ENCODE measurements at places on chromosomes 1 and 21. TPM values are rescaled to one million over a fixed set of nuclear protein-coding genes. Genes with fewer than 3 reads are reported as not detected.

PTPN14 gene
- 0.09 TPM for total RNA-seq

CDC7 gene
- 22.8 TPM for total RNA-seq

OR10J1 gene
- not detected for total RNA-seq

TNFAIP8L2 gene
- 21.2 TPM for total RNA-seq

DNAJC6 gene
- 4.0 TPM for total RNA-seq

DNA sequence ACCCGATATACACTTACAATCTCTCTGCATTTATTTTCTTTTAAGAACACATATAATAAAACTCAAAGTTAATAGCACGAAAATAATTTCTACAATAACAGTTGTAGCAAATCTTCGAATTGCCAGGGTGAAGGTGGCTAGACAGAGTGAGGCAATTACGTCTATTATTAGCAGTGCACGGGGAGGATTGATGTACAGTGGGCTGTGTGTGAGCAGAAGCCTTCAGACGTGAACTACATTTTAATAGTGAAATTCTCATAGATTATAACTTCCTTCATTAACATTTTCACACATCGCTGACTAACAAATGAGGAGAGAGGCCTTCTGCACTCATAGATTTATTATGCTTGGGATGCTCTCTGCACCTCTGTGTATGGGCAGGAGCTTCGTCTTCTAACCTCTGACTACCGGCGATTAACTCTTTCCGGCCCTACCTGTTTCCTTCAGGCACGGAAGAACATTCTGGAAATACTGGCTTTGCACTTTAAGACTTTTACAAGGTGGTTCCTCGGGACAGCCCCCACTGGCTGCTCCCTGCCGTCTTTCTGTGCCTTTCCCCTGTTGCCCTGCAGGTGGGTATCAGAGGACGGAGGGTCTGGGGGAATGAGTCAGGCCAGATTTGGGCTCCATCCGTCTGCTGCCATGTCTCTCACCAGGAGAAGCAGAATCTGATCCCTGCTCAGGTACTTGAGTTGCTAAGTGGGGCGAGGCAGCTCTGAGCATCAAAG is 200.5 kb downstream of the CAMTA1 start:
- H3K4me1 ChIP-seq: no peaks in the 10 kb centered on the region
- no peak overlapping the region for H3K27ac ChIP-seq

DNA sequence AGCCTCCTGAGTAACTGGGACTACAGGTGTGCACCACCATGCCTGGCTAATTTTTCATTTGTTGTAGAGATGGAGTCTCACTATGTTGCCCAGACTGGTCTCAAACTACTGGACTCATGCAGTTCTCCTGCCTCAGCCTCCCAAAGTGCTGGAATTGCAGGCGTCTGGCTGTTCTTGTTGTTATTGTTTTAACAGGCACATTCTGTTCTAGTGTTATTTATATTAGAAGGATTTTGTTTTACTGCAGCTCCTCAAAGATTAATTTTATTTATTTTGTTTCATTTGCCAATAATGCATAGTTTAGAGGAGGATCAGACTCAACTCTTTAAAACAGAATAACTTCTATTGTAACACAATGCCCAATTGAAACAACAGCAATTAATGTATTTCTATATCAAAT is 35.5 kb downstream of the RGS2 start:
- H3K27me3 ChIP-seq: peaks cover 21% of the 10 kb centered on the region
- no peaks in the 10 kb centered on the region for H3K4me1 ChIP-seq
- H3K36me3 ChIP-seq: no peaks in the 10 kb centered on the region
- H3K4me3 ChIP-seq: no peak overlapping the region

DNA sequence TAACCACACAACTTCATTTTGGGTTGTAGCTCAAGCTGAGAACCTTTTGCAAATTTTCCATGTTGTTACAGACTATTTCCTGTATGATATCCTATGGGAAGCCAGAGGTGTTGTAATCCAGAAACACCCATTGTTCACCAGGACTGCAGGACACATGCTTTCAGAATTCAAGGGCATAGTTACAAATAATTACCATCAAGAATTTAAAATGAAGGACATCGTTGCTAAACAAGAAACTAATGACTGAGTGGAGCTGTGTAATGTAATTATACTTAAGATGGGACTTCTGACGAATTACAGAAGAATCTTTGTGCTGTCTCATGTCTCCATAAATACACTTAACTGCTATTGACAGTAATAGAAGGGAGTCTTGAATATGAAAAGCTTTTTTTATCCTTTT is 47.6 kb upstream of the HOOK1 start:
- H3K27ac ChIP-seq: no peak overlapping the region
- no peaks in the 10 kb centered on the region for H3K27me3 ChIP-seq
- peaks cover 9% of the 10 kb centered on the region for H3K4me1 ChIP-seq
- DNase-seq: no peak
- H3K36me3 ChIP-seq: peaks cover 2% of the 10 kb centered on the region

- H3K4me3 ChIP-seq: no peak overlapping the region
- no peaks in the 10 kb centered on the region for H3K36me3 ChIP-seq
- no peak for DNase-seq
- H3K27ac ChIP-seq: no peak overlapping the region
- no peaks in the 10 kb centered on the region for H3K4me1 ChIP-seq
Observed at GRCh38 chr21:26806801-26807295, 38.4 kb downstream of the ADAMTS1 start.

DNA sequence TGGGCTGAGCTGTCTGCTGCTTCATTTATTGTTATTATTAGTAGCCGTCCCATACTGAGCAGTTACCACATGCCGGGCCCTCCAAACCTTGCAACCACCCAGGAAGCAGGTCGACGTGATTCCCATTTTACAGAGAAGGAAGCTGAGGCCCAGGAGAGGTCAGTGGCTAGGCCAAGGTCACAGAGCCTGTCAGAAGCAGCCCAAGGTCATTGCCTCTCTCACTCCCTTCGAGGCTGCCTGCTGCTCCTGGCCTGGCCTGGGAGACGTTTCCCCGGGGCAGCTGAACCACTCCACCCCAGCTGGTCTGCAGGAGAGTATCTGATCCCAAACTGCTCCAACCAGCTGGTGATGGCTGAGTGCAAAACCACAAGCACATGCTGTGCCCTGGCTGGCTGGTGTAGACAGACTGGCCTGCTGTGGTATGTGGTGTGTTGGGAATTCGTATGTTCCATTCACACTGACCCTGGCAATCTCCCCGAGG is 6.5 kb downstream of the PADI4 start:
- H3K36me3 ChIP-seq: no peaks in the 10 kb centered on the region
- peaks cover 3% of the 10 kb centered on the region for H3K4me1 ChIP-seq
- no peak overlapping the region for H3K27ac ChIP-seq
- no peak for DNase-seq
- H3K27me3 ChIP-seq: peaks cover 9% of the 10 kb centered on the region

DNA sequence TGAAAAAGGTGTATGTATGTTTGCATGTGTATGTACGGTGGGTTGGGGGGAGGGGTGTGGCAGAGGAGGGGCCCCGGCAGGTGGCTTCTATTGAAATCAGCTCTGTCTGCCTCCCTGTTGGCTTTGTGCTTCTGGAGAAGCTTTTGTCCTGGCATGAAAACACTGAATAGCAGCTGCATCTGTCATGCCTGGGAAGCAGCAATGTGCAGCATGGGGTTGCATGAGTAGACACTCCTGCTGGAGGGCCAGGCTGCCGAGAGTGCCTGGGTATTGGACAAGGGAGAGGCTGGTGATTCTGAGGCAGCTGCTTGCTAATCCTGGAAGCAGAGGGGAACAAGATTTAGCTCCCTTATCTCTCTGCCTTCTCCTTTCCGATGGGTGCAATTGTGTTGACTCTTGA is 20.5 kb downstream of the MAPKAPK2 start:
- no peaks in the 10 kb centered on the region for H3K27me3 ChIP-seq
- no peak for DNase-seq

GRCh38 chr1:162193221-162193620 is 123.7 kb downstream of the NOS1AP start:
- DNase-seq: no peak
- H3K27ac ChIP-seq: no peak overlapping the region
- H3K36me3 ChIP-seq: no peaks in the 10 kb centered on the region
- no peaks in the 10 kb centered on the region for H3K4me1 ChIP-seq
- peaks cover 7% of the 10 kb centered on the region for H3K27me3 ChIP-seq
- H3K4me3 ChIP-seq: no peak overlapping the region

DNA sequence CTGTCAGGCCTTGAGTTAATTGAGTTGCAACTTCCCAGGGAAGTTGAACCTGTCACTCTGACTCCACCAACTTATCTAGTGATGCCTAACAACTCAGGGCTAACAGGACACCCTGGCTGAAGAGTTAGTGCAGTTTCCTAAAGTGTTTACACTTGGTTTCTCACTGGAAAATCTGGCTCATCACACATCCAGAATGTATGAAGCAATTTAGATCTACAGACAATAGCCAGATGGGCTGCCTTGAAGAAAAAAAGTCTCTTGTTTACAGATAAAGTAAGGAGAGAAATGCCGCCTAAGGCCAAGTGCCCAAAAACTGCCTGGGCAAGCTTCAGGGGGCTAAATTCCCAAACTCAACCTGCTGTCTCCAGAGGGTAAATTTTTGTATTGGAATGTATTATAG is 446.3 kb upstream of the NCAM2 start:
- no peak overlapping the region for H3K4me3 ChIP-seq
- no peak for DNase-seq
- H3K36me3 ChIP-seq: no peaks in the 10 kb centered on the region

DNA sequence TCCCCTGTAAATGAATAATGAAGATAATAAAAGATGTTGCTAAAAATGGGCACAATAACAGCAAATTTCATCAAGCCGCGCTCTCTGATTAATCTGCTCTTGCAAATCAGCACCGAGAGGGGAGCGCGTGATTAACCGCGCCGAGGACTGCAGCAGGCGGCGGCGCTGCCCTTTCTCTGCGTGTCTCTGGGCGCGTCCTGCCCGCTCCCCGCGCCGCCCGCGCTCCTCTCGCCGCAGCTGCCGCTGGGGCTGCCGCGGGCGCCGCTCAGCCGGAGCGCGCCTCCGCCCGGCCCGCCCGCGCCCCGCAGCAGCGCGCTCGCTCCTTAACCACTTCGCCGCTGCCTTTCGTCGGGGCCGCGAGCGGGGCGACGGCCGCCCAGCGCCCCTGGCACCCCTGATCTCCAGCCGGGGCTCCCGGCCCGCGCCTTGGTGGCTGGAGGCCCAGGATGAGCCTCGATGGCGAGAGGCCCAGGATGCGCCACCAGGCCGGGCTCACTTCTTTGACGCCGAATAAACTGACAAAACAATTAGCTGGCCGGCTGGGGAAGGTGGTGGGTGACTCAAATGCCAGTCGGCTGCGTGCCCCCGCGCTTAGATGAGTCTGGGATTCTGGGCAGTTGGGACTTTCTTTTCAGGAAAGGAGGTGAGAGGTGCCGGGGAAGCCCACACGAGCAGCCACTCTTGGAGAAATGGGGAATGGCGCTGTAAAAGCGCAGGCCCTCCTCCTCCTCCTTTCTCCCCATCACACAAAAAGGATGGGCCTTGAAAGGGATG is 221.4 kb upstream of the PKN2 start:
- peak; percentile 30 for DNase-seq
- H3K36me3 ChIP-seq: no peaks in the 10 kb centered on the region
- H3K4me1 ChIP-seq: no peaks in the 10 kb centered on the region

- H3K4me3 ChIP-seq: no peak overlapping the region
- no peaks in the 10 kb centered on the region for H3K4me1 ChIP-seq
- no peaks in the 10 kb centered on the region for H3K27me3 ChIP-seq
Observed at GRCh38 chr1:17671314-17671705, 83.8 kb upstream of the ACTL8 start.

GRCh38 chr1:101108111-101108500 is 82.5 kb upstream of the DPH5 start:
- DNase-seq: no peak
- peaks cover 26% of the 10 kb centered on the region for H3K36me3 ChIP-seq
- H3K27me3 ChIP-seq: no peaks in the 10 kb centered on the region
- no peak overlapping the region for H3K4me3 ChIP-seq
- H3K27ac ChIP-seq: no peak overlapping the region

DNA sequence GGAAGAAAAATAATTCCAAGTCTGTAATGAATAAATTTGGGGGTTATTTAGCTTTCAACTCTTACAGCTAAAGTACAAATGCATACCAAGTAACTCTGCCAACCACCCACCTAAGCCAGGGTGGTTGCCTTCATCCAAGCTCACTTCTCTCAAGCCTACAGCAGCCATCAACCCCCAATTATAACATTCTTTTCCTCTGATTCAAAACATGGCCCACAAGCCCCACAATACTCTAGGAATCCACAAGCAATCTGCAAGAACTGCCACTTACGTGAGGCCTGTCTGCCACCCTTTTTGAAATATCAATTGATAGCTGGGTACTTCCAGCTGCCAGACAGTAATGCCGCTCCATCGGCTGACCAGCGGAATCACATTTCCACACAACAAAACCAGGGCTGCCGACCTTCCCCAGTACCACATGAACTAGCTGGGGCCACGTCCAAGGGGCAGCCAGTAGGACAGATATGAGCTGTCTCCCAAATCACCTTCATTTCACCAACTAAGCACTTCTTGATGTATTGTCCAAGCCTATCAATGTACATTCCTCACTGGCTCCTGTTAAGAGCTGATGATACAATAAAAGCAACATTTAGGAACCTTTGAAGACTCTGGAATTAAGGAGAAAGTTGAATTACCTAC is 3.2 kb downstream of the LBR start:
- DNase-seq: no peak
- H3K27ac ChIP-seq: peak overlapping the region; percentile 34
- peak overlapping the region; percentile 92 for H3K4me3 ChIP-seq
- H3K36me3 ChIP-seq: peaks cover 16% of the 10 kb centered on the region

DNA sequence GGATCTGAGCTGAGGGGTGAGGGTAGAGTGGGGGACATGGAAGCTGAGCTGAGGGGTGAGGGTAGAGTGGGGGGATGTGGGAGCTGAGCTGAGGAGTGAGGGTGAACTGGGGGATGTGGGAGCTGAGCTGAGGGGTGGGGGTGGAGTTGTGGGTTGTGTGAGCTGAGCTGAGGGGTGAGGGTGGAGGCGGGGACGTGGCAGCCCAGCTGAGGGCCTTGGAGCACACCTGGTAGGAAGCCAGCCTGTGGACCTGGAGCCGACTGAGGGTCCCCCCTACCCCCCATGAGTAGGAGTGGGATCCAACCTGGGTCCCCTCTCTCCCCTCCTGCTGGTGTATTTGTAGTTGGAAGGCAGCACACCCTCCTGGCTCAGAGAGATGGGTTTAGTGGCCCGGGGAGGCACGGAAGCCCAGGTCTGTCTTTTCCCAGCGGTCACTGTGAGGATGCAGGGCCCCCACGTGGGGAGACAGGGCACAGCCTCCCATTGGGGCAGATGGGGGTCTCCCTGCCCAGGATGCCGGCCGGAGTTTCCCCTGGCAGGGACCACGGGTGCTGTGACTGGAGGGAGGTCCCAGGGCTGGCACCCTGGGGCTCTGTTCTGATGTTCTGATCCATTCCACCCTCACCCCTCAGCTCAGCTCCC is 13.2 kb upstream of the NPHP4 start:
- H3K27ac ChIP-seq: no peak overlapping the region
- H3K4me3 ChIP-seq: no peak overlapping the region
- DNase-seq: peak; percentile 31
- H3K4me1 ChIP-seq: peaks cover 25% of the 10 kb centered on the region
- no peaks in the 10 kb centered on the region for H3K27me3 ChIP-seq
